ENCODE measurements at places on chromosomes 11 and 22. TPM values are rescaled to one million over a fixed set of nuclear protein-coding genes. Genes with fewer than 3 reads are reported as not detected.

Gene MYEOV
- polyA plus RNA-seq, result not detected

Gene NCAM1
- 15.0 TPM for polyA plus RNA-seq

Gene LMO2
- 5.5 TPM for polyA plus RNA-seq

- no peak for DNase-seq
Measured at GRCh38 chr11:8363921-8364320, 100.2 kb upstream of the LMO1 start.

DNA sequence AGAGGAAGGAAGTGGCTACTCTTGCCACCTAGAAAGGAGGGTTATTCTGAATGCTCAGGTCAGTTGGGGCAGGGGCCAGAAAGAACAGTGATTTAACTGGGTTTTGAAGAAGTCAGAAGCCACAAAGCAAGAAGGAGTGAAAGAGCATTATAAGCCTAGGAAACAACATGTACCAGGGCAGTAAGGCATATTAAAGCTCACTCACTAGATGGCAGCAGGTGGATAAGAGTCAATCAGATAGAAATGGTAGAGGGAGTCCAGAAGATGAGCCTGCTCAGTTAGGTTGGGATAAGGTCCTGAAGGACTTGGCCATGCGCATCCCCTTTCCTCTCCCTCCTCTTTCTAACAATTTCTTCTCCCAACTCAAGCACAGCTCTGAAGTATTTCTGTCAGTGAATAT, 22.0 kb upstream of the PATE1 start:
- DNase-seq, result no peak

GRCh38 chr11:42065199-42065598, 605.7 kb upstream of the LRRC4C start:
- DNase-seq, result no peak

GRCh38 chr11:72958791-72959190, 144.6 kb downstream of the ATG16L2 start:
- no peak for DNase-seq

Data from hepatocyte (in vitro differentiated cells).